HS-5 (cell line): ENCODE measurements at places on chromosomes 6 and 20.
A peak's percentile ranks its signal among the peaks of the same experiment; 100 is the strongest.

DNA sequence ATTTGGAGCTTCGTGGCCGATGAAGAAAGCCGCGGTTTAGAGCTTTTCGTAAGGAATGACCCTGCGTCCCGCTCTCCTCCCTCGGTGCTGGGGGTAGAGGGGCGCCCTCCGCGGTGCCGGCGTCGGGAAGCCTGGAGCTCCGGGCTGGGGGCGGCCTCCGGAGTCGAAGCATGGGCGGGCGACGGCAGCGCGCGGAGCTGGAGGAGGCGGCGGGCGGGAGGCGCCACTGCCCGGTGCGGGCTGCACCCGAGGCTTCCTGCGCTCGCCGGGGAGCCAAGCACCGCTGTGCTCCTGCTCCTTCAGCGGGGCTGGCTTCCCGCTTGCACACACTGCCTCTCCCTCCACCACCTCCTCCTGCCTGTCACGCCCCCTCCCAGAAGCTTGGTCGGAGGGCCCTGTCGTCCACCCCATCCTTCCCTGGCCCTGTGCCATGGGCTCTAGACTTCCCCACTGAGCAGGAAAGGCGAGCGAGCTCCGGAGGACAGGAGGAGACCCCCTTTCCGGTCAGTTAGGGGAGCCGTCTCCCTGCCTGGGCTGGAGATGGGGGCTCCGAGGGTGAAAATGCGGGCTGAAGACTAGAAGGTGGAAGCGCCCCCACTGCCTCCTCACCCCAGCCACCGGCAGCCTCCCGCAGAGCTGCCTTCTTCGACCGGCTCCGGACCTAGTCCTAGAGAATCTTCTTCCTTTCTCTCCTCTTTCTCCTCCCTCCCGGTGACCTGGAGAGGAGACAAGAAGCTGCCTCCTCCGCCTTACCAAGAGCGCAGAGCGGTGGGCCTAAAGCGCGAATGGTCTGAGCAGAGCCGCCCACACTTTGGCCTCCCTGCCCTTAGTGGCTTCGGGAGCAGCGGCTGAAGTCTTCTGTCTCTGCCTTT lies 1.8 kb downstream of the CDH4 start:
- no peak for DNase-seq

DNA sequence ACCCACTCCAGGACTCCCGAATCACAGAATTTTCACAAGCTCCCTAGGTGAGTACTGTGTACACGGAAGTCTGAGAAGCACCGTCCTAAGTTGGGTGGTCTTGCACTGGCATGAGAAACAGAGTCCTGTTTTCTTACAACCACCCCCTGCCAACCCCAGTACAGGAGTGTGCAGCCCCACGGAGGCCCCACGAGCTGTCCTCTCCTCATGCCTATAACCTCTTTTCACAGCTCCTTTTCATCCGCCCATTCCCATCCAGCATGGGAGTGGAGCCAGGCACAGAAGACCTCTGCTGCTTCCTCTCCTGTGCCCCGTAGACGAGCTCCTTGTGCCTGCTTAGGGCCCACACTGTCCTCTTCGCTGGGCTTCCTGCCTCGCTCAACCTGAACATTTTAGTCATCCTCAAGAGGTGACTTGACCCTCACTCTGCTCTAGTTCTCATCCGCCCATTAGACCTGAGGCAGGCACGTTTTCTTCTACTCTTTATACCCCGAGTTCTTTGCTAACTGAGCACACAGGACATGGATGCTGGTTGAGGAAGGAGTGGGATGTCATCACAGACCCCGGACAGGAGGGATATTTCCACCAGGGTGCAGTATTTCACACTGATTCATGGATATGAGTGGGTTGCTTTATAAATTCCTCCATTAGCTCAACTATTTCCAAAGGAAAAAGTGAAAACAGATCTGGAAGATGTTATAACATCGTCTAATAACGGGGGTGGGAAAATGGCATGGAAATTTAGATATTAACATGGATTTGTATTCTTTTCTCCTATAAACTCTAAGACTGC lies 160.5 kb downstream of the TTLL2 start:
- DNase-seq: no peak

DNA sequence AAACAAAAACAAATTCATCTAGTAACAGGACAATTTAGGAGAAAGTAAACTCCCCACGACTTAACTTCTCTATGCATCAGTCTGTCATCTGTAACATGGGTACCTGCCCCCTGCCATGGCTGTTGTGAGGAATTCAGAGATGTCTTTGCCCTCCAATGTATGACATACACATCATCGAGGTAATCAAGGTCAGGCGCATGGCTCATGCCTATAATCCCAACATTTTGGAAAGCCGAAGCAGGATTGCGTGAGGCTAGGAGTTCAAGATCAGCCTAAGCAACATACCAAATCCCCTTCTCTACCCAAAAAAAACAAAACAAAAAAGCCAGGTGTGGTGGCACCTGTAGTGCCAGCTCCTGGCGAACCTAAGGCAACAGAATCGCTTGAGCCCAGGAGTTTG lies 9.0 kb downstream of the EEF1A1 start:
- no peak for DNase-seq

DNA sequence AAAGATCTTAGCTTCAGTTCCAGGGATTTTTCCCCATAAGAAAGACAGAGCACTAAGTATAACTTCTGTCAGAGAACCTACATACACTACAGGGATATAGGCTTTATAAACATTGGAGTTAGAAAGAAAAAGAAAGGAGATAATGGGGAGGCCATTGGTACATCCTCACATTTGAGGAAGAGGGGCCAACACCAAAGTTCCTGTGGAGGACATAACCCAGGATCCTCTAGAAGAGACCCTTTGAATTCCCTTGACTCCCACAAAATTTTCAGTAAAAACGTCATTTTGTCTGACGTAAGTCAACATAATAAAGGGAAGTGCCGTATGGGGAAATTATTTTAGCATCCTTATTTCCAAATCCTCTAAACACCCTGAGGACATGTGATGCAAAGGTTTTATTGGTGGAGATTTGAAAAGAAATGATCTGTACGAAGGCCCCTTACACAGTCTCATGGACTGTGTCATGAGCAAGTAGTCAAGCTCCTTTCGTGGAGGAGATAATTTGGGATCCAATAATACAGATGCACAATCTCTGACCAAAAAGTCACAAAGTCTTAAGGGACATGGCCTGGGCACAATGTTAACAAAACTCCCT lies 33.2 kb downstream of the HLA-DRA start:
- DNase-seq: no peak

DNA sequence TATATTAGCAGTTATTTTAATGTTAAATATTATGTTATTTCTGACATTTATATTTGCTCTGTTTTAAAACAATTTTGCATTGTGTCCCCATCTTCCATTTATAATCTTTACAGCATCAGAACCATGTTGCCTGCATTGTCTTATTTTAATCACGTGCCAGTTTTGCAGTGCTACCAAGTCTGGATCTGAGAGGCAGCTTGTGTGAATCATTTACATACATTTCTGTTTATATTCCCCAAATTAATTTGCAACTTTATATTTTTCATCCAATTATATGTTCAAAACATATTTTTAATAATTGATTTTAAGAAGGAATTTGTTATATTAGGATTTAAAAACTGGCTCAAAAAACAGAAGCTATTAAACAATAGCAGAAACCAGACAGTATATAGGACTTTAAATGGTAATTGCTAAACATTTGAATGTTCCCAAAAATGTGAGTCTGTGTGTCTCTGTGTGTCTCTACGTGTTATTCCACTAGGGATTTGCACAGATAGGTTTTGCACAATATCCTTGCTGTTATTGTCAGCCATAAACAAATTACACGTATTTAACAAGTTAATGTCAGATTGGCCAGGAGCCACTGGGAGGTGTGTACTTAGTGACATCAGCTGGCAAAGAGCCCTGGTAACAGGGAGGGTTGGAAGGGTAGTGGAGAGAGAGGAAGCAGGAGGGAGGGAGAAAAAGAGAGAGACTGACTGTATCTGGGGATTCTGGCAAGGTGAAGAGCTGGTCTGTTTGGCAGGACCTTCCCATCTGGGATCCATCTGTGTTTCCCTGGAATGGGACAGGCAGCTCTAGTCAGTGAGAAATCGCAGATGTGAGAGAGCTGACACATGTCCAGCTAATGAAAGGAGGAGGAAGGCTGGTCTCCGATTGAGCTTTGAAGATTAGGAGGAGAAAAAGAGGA lies 72.1 kb downstream of the CBFA2T2 start:
- DNase-seq: peak; percentile 95
